Right hindlimb (tissue), 1 donor: ENCODE measurements at places on chromosomes 1 and 21.
A peak's percentile ranks its signal among the peaks of the same experiment; 100 is the strongest.

- DNase-seq: no peak
Measured at GRCh38 chr1:209858561-209859103, 30.9 kb downstream of the UTP25 start.

DNA sequence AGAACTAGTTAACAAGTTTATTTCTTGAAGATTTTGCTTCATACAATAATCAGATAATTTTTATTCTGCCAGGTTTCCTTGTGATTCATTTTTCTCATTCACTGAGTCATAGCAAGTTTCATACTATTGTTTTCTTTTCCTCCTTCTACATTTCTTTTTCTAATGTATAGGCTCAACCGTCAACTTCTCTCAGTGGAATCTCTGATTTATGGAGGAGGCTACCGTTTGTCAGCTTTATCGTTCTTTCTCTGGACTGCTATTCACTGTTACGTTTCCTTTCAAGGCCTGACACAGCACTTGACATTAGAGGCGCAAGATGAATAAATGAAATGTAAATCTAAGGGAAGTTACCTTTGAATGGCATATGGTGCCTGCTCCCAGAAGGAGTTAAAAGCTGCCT is 284.3 kb upstream of the NR5A2 start:
- DNase-seq: no peak

GRCh38 chr1:197982256-197982655 is 65.1 kb downstream of the LHX9 start:
- no peak for DNase-seq

GRCh38 chr1:47651311-47652089 is 213.7 kb downstream of the FOXD2 start:
- peak; percentile 15 for DNase-seq

- DNase-seq: peak; percentile 59
Measured at GRCh38 chr1:6385488-6386191, 7.9 kb downstream of the ACOT7 start.

- DNase-seq: no peak
Measured at GRCh38 chr1:47867438-47868347, 129.5 kb downstream of the TRABD2B start.

DNA sequence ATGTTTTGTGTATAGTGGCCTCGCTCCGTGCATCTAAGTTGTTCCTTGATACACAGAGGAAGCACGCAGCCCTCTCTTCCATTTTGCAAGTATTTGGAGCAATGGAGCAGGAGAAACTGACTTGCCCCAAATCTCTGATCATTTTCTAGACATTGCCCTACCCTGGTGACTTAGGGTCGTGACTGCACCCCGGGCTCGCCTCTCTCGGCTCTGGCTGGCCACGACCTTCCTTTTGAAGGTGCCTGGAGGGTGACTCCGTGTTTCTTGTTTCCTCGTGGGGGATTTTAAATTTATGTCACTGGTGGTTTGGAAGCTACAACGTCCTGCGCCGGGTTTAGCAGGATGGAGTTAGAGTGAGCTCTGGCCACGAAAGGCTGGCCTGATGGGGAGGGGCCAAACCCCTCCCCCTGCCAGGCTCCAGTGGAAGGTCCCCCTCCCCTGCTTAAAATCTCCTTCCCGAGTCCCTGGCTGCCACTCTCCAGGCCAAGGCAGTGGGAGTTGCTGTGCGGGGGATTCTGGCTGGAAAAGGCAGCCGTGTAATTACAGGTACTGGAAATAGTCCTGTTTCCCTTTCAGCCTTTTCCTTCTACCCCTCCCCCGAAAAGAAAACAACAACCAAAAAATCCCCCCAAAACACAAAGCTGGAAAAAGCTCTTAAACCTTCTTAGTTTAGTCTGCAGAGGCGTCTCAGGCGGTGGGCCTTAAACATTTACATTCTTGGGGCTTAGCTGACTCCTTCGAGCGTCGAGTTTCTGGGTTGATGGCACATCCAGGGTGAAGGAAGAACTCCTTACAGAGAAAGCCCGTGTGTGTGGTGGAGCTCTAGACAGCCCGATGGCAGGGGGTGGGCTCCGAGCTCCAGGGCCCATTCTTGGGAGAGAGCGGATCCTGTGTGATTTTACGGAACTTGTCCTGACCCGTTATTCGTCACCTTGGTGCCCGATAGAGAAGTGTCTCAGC is 28.1 kb downstream of the SPSB1 start:
- peak; percentile 50 for DNase-seq

GRCh38 chr1:198672124-198672523 is 33.3 kb downstream of the PTPRC start:
- DNase-seq: no peak

- DNase-seq: no peak
Measured at GRCh38 chr1:86778569-86779239, 74.3 kb downstream of the SH3GLB1 start.

- no peak for DNase-seq
Measured at GRCh38 chr1:91160363-91161075, 138.7 kb upstream of the ZNF644 start.

- no peak for DNase-seq
Measured at GRCh38 chr1:81312272-81312754, 488.4 kb upstream of the ADGRL2 start.
